ENCODE measurements at places on chromosomes 13 and 19. TPM values are rescaled to one million over a fixed set of nuclear protein-coding genes. Genes with fewer than 3 reads are reported as not detected.

Gene ZNF296
- 1.5 TPM for total RNA-seq

Gene SIGLEC11
- total RNA-seq: not detected

Gene ATP8B3
- total RNA-seq: 5.6 TPM

Gene B3GNT3
- 0.13 TPM for total RNA-seq

Data from mesangial cell (primary cell).